ENCODE measurements at places on chromosomes 5 and 9.

GRCh38 chr5:93800988-93801811, 59.8 kb upstream of the POU5F2 start:
- no peak for DNase-seq

- no peak for DNase-seq
Measured at GRCh38 chr5:56616454-56617160, 198.7 kb upstream of the MAP3K1 start.

GRCh38 chr5:96927008-96927407, 8.9 kb upstream of the LNPEP start:
- DNase-seq, result no peak

GRCh38 chr9:16505199-16505598, 365.3 kb downstream of the BNC2 start:
- no peak for DNase-seq

- DNase-seq, result no peak
Measured at GRCh38 chr5:95631991-95632675, 12.2 kb downstream of the GPR150 start.

DNA sequence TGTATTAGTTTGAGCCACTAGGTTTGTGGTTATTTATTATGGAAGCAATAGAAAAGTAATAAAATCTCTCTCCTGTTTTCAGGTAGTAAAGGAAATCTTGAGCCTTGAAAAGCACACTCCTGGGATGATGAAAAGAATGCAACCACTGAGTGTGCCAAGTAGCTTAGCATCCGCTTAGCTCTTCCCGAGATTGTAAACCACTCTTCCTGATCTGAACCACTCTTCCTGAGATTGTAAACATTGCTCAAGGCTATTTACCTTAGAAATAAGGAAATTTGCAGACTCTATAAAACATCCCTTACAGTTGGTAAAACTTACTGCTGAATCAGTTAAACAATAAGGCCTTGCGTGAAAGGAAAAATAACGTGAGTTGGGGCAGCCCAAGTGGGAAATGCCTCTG, 17.4 kb upstream of the IL33 start:
- DNase-seq, result no peak

DNA sequence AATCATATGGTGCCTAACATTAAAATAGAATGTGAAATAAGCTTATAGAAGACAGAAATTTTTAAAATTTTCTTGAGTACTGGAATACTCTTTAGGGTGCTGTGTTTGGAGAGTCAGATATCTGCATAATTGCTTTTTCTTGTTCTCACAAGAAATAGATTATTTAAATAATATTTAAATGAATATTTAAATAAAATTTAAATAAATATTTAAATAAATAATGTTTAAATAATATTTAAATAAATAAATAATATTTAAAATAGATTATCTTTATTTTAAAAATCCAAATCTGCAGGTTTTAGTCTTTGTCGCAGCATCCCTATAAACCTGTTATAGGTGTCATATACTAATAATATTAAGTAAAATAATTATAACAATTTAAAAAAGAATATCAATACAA, 1589.4 kb downstream of the MAT2B start:
- no peak for DNase-seq

GRCh38 chr5:178564397-178564796, 25.8 kb downstream of the COL23A1 start:
- DNase-seq, result no peak

GRCh38 chr5:160466889-160467554, 45.4 kb downstream of the PTTG1 start:
- no peak for DNase-seq

- no peak for DNase-seq
Measured at GRCh38 chr9:134987376-134987775, 69.7 kb upstream of the FCN1 start.

DNA sequence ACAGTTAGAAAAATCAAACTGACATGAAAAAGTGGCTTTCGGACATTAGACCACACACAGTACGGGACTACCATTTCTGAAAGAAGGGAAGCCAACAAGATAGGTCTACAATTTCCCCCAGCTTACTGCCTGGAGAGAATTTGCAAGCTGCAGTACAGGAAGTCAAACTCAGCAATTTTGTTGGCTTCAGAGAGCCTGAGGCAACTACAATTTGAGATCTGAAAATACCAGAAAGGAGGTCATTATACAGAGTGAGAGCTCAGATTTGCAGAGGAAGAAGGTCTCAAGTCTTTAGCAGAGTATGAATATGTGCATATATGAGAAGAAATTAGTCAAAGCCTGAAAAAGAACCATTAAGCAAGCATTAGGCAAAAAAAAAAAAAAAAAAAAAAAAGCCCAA, 83.0 kb downstream of the OXCT1 start:
- no peak for DNase-seq

- DNase-seq, result no peak
Measured at GRCh38 chr9:137967280-137967953, 89.8 kb downstream of the CACNA1B start.

DNA sequence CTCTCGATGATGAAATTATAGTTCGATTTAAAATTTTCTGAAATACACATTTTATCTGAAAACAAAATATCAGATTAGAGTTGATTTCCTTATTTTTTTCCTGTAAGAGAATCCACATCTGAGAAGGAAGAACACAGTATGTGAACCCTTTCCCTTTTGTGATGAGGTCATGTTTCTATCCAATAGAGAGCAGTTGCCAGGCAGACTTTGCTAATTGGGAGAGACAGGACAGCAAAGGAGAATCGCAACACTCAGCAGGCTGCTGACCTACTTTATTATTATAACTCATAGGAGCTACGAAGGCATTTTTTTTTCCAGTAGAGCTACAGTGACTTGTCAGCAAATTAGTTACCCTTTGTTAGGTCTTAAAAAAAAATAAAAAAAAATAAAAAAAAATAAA, 242.1 kb downstream of the HCN1 start:
- no peak for DNase-seq

- no peak for DNase-seq
Measured at GRCh38 chr5:81768935-81769452, 18.1 kb upstream of the SSBP2 start.

GRCh38 chr5:125043781-125044391, 297.4 kb upstream of the ZNF608 start:
- DNase-seq, result no peak

DNA sequence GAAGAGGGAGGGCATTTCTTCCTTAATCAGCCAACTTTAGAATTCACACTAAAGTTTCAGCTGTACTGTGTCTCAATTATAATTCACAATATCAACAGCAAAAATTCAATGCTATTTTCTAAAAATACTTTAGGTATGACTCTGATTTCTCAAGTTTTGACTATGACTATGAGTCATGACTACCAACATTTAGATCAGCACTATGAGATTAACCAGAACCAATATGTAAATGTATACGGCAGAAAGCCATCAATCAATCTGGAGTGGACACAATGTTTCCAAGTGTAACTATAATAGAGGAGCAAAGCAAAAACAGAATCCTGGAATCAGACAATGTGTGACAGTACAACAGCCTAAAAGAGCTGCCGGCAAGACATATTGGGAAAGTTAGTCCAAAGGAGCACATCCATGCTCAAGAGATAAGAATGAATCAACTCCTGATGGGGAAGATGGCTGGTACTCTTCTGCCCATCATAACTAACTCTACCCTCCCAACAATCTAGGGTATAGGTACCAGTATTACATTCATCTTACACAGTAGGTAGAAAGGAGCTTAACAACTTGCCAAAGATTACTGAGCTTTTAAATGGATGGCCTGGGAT, 294.4 kb downstream of the SEMA5A start:
- DNase-seq, result no peak

Data from occipital lobe (tissue), 3 donors.